Stimulated activated naive CD8-positive, alpha-beta T cell treated with anti-CD3 and anti-CD28 coated beads, Interleukin-15, Interleukin-2, amounts not matched to agents 100 U/mL and 50 U/mL, for 24 hours (primary cell): ENCODE measurements at places on chromosomes 16 and 17.

DNA sequence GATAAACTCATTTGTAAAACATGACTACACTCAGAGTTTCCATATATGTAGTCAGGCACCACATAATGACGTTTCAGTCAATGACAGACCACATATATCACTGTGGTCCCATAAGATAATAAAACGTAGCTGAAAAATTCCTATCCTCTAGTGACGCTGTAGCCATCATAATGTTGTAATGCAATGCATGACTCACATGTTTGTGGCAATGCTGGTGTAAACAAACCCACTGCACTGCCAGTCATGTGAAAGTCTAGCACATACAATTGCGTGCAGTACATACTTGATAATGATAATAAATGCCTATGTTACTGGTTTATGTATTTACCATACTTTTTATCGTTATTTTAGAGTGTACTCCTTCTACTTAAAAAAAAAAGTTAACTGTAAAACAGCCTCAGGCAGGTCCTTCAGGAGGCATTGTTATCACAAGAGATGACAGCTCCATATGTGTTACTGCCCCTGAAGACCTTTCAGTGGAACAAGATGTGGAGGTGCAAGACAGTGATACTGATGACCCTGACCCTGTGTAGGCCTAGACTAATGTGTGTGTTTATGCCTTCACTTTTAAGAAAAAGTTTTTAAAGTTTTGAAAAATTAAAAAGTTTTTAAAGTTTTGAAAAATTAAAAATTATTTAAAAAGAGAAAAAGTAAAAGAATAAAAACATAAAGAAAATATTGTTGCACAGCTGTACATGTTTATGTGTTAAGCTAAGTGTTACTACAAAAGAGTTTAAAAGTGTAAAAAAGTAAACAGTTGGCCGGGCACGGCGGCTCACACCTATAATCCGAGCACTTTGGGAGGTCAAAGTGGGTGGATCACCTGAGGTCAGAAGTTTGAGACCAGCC is 9.0 kb downstream of the STAT5B start:
- no peak for DNase-seq

DNA sequence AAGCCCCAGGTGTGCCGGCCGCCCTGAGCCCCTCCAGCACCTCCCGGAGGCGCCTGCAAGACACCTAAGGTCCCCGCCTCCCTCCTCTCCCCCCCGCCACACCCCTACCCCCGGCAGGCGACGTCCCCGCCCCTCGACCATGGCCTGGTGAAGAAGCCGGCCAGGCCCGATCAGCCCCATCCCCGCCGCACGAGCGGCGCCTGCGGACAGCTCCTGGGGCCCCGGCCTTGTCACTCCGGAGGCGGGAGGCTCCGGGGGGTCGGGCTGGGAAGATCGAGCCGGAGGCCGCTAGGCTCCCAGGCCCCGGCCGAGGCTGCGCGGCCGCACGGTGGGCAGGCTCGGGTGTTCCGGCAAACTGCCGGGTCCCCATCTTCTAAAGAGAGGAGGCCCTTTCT is 405 bp upstream of the ACE start:
- DNase-seq: peak; percentile 13

DNA sequence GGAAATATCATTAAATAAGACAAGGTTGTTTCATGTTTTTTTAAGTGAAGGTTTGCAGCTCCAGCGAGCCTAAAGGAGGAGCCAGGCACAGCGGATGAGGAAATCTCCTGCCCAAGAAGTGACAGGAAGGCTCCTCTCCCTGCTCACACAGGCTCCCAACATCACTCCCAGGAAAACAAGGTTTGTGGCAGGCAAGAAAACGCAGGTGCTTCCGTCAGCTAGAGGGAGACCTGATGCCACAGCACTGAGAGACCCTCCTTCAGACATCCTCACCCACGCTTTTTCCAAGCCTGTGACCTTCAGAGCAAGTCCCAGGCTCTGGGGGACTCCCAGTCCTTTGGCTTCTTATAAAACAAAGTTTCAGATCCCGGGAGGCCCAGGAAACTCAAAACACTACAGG is 89.7 kb downstream of the ZNF423 start:
- no peak for DNase-seq

GRCh38 chr17:9370467-9370866 is 205.2 kb downstream of the STX8 start:
- no peak for DNase-seq

- DNase-seq: no peak
Measured at GRCh38 chr17:55708175-55708974, 14.3 kb downstream of the TMEM100 start.
